Activated CD4-positive, alpha-beta T cell treated with anti-CD3 and anti-CD28 coated beads for 1 hour (primary cell): ENCODE measurements at places on chromosomes 1 and 21.
A peak's percentile ranks its signal among the peaks of the same experiment; 100 is the strongest.

- no peak for DNase-seq
Observed at GRCh38 chr1:207282496-207283380, 38.7 kb upstream of the CD55 start.

DNA sequence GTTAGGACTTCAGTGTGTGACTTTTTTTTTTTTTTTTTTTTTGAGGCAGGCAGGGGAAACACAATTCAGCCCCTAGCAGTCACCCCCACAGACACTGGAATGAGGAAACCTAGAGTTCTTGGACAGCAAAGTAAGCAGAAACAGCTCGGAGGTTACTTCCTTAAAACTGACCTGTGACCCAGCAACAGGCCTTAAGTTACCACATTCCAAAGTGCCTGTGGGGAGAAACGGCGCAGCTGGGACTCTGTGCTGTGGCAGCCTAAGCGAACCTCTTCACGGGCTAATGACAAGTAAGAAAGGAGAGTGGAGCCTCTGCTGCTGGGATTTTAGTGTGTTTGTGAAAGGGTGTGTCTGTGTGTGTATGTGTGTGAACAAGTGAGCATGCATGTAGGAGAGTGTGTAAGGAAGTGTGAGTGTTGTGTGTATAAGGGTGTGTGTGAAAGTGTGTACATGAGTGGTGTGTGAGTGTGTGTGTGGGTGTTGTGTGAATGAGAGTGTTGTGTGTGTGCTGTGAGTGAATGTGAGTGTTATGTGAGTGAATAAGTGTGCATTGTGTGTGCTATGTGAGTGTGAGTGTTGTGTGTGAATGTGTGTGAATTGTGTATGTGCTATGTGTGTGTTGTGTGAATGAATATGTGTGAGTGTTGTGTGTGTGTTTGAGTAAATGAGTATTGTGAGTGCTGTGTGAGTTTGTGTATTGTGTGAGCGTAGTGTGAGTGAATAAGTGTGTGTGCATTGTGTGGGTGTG, 180.8 kb downstream of the BRINP2 start:
- DNase-seq: no peak

DNA sequence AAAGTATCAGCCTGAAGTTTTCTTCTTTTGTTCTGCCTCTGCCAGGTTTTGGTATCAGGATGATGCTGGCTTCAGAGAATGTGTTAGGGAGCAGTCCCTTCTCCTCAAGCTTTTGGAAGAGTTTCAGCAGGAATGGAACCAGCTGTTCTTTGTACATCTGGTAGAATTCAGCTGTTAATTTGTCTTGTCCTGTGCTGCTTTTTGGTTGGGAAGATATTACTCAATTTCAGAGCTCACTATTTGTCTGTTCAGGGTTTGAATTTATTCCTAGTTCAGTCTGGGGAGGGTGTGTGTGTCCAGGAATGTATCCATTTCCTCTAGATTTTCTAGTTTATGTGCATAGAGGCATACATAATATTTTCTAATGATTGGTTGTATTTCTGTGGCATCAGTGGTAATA, 12.8 kb downstream of the ZNF678 start:
- no peak for DNase-seq

GRCh38 chr1:50139339-50140181, 30.8 kb downstream of the ELAVL4 start:
- DNase-seq: no peak

DNA sequence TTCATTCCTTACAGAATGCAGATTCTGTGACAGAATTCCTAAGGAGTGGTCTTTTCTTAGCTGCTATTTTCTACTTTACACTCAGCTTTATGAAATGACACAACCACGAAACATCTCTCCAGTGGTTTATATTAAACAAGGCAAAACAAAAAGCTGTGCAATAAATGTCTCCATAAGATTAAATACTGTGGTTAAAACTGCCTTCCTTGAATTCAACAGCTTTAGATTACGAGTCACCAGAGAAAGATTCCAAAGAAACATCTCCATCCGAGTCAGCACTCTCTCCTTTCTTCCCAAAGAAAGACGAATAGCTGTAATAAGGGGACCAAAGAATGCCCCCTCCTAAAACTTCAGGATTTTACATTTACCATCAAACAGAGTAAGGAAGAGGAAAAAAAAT, 4.6 kb upstream of the C1orf87 start:
- no peak for DNase-seq

- DNase-seq: no peak
Observed at GRCh38 chr1:33709174-33709782, 154.6 kb upstream of the HMGB4 start.

GRCh38 chr1:151639466-151639865, 27.6 kb downstream of the SNX27 start:
- no peak for DNase-seq

DNA sequence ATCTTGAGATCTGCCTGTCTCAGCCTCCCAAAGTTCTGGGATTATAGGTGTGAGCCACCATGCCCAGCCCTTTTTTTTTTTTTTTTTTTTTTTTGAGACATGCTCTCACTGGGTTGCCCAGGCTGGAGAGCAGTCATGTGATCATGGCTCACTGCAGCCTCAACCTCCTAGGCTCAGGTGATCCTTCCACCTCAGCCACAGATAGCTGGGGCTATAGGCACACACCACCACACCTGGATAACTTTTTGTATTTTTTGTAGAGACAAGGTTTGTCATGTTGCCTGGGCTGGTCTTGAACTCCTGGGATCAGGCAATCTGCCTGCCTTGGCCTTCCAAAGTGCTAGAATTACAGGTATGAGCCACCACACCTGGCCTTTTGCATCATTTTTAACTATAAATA, 17.7 kb upstream of the PRRC2C start:
- no peak for DNase-seq

GRCh38 chr1:96808191-96808590, 86.6 kb downstream of the PTBP2 start:
- no peak for DNase-seq

DNA sequence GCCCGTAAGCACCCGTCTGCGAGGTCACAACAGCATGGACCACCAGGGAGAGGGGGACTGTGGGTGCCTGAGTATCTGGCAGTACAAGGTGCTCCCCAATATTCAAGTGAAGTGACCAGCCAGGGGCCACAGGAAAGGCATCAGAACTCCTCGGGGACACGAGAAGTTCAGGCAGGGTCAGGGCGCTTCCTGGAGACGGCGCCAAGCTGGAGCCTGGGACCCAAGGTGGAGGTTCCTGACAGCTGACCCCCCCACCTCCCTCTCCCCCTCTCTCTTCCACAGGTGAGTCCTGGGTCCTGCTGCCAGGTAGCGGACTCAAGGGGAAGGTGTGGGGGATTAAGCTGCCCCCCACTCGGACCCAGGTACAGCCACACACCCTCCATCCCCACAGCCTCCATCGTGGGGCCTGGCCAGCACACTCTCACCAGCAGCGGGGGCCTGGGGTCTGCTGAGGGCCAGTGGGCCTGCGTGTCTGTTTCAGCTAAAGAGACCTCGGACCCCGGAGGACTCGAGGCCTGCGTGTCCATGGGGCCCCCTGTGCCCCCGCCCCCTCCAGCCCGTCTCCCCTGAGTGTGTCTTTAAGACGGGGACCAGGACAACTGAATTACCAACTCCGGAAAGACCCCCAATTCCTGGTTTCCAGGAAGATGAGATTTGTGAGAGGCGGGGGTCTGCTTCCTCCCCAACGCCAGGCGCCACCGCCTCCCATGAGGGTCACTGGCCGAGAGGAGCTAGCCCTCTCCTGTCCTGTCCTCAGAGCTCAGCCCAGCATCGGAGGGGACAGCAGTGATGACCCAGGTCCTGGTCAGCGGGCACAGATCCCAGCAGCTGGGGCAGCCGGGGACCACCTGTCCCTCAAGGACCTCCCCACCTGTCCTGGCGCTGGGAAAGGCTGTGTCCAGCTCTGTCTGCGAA, 6.2 kb downstream of the TNFRSF18 start:
- DNase-seq: peak; percentile 10

DNA sequence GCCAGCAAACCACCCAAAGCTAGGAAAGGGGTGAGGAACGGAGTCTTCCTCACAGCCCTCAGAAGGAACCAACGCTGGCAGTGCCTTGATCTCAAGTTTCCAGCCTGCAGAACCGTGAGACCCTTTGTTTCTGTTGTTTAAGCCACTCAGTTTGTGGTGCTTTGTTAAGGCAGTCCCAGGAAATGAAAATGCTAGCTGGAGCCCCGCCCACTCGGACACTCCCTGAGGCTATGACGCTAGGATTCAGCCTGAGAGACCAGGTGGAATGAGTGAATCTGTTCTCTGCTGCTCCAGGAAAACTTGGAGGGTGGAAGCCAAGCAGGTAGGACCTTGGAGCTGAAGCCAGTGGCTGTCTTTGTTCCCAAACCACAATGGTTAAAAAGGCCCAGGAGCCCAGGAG, 196.5 kb upstream of the POU3F1 start:
- DNase-seq: no peak

DNA sequence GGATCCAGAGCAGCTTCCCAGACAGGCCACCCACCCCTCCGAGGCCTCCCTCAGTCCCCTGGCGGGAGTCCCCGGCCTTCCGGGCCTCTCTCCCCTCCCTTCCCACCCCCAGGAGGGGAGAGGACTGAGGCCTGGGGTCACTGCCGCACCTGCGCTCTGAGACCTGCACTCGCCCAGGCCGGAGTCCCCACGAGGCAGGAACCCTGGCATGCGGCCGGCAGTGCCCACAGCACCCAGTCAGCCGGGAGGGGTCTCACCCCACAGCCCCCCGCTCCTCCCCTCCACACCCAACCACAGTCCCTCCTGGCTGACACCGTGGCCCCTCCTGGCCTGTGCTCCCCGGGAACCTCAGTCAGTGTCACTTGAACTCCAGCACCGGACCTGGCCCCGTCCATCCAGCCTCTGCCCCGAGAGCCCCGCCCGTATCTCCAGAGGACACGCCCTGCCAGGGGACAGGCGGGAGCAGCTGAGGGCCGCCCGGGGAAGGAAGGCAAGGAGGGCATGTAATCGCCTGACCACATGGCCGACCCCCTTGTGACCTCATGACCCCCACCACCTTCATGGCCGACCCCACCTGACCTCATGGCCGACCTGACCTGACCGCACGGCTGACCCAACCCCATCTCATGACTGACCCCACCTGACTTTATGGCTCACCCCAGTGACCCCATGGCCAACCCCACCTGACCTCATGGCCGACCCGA, 28.7 kb upstream of the TTLL10 start:
- no peak for DNase-seq

- DNase-seq: no peak
Observed at GRCh38 chr1:53025034-53025768, 36.8 kb upstream of the PODN start.

DNA sequence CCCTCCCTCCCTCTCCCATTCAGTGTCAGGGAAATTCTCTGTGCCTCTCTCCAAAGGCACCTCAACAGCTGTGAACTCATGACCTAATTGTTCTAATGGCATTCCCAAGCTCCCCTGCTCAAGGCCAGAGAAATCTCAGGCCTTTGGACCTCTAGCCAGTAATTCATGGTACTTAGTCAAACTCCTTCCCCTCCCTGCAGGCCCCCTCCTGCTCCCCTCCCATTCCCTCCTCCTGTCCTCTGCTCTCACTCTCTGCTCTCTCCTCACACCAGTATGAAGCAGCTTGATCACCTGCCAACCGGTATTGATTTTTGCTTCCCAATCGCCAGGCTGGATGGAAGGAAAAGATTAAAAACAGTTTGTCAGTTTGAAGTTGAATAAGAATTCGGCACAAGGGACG, 370.5 kb upstream of the PBX1 start:
- DNase-seq: no peak

GRCh38 chr1:57770772-57771171, 346.9 kb upstream of the DAB1 start:
- no peak for DNase-seq

DNA sequence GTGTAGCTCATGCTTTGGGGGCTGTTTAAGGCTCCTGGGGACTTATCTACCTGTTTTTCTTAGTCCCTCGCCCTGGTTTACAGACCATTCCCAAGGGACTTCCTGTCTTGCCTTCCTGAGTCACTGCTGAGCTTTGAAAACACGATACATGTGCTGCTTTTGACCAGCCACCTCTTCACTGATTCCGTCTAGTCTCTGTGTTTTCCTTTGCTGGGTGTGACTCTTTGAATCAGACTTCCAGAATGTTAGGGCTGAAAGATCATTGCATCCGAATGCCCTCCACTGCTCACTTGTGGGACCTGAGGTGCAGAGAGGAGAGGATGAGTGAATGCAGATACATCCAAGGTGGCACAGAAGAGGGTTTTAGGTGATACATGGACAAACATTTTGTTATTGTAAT, 35.4 kb upstream of the CITED4 start:
- DNase-seq: no peak

- no peak for DNase-seq
Observed at GRCh38 chr1:216500273-216500967, 77.2 kb upstream of the USH2A start.

DNA sequence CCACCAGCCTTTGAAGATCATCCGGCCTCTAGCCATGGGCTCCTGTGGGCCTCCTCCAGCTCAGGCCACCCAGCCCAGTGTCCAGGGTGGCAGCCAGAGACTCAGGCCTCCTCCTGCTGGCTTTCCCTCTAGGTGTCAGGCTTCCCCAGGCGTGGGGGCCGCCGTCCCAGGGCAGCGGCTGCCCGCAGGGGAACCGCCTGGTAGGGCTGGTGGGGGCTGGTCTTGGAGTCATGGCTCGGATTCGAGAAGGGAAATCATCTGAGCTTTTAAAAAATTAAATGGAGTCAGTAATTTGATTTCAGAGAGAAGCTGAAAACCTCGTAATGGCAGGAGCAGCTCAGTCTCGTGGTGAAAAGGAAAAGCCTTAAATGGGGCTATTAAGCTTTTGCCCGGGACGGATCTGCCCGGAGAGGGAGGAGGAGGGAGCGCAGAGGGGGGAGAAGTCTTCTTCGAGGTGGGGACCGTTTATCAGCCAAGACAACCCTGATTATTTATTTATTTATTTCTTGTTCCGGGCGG, 66.4 kb upstream of the TARDBP start:
- no peak for DNase-seq

- DNase-seq: no peak
Observed at GRCh38 chr1:168697356-168698126, 31.5 kb downstream of the DPT start.
